ENCODE measurements at places on chromosomes 3 and 15.
A peak's percentile ranks its signal among the peaks of the same experiment; 100 is the strongest.

DNA sequence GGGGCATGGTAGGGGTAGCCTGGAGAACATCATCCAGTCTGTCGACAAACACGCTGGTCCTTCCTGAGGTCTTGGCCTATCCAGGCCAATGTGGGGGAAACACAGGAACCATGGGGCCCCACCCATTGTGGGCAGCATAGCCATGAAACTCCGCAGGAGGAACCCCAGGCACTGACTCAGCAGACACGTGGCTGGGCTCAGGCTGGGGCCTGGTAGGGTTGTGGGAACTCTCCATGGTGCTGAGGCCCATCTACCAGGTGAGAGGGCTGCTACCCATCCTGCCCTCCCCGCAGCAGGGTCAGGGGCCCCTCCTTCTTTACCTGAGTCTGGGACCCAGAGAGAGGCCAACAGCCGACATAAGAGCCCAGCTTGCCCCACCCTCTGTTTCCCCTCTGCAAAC is 22.6 kb upstream of the CACNA2D2 start:
- DNase-seq, result peak; percentile 68

DNA sequence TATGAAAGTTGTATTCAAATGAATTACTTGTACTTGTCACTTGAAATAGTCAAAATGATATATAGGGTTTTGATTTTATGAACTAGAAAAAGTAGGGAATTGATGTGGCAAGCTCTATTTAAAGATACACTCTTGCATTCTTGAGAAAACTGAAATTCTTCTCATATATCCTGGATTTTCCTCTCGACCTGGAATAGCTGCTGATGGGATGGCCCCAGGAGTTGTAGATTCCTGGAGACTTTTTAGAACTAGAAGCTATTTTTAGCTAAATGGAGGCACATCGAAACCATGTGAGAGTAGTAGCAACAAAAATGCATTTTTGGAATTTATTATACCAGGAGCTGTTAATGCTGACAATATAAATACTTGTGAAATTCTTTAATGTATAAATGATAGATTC is 125.9 kb downstream of the LEKR1 start:
- no peak for DNase-seq

DNA sequence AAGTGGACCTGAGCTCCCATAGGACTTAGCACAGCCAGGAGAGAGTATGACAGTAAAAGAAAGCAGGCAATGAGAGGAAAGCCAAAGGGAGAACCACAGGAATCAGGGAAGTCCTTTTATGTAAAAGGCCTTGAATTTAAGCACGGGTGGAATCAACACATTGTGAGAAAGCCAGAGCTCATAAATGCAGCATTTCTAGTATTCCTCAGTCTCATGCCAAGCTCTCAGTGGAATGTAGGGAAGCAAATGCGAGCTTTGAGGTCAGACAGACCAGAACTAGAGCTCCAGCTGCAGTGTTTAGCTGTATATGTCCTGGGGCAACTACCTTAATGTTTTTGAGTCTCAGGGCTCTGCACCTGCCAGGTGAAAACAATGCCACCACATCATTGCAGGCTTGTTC is 132.1 kb upstream of the TRIM42 start:
- no peak for DNase-seq

DNA sequence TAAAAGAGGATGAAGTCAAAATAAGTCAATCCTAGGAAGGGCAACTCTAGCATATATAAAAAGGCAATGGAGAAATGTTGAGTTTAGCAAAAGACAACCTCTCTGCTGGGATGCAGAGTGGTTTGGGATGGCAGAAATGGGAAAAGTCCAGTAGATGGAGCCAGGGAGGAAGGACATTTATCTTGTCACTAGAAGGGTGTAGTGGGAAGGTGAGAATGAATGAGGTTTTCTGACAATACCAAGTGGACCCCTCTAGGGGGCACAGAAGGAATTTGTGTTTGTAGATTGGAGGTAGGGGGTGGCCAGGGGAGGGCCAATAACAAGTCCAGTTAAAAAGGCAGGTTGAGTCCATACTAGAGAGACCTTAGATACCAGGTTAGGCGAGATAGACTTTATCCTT is 80.0 kb downstream of the THSD4 start:
- DNase-seq, result no peak

GRCh38 chr15:100988857-100989256 is 69.7 kb downstream of the LRRK1 start:
- no peak for DNase-seq

- no peak for DNase-seq
These were observed 311.8 kb downstream of the NTRK3 start for GRCh38 chr15:87944691-87945090.

DNA sequence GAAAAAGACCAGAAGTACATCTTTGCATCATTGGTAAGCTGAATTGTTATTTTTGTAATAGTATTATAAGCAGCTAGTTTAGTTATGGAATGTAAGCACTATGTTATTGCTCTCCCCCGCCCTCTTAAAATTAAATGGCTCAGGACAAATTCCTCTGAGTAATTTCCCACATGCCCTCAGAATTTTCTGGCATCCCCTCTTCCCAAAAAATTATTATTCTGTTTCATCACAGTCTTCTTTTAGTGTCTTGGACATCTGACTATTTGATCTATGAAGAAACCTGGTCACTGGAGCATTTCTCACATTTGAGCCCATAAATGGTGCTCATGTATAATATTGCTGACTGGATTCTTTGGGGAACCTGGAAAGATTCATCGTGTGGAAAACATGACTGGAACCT is 68.3 kb downstream of the KLHL25 start:
- no peak for DNase-seq

- no peak for DNase-seq
These were observed 269.2 kb downstream of the PDCD6IP start for GRCh38 chr3:34067536-34068051.

GRCh38 chr3:127406309-127407025 is 118.6 kb upstream of the PRR20G start:
- DNase-seq, result no peak

GRCh38 chr3:110528305-110529121 is 543.1 kb upstream of the NECTIN3 start:
- DNase-seq, result no peak

- DNase-seq, result no peak
These were observed 278.0 kb downstream of the FOXP1 start for GRCh38 chr3:71305231-71306206.

GRCh38 chr3:32249184-32249782 is 10.8 kb downstream of the CMTM8 start:
- DNase-seq, result no peak

DNA sequence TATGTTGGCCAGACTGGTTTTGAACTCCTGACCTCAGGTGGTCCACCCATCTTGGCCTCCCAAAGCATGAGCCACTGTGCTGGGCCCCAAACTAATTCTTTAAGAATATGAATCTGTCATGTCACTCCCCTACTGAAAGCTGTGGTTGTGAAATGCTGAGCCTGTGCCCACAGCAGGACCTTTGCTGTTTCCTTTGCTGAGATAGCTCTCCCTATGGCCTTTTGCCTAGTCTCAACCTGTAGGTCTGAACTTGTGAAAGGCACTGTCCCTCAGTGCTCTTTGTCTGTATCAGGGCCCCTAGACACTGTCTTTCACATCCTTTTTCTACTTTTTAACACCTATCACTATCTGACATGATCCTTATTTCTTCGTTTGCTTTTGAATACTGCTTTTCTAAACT is 62.7 kb upstream of the CCR4 start:
- DNase-seq, result no peak

GRCh38 chr15:78550815-78551214 is 10.6 kb downstream of the PSMA4 start:
- no peak for DNase-seq

GRCh38 chr15:60326824-60327654 is 70.7 kb downstream of the ANXA2 start:
- DNase-seq, result no peak

GRCh38 chr3:29339016-29339833 is 58.4 kb downstream of the RBMS3 start:
- no peak for DNase-seq

DNA sequence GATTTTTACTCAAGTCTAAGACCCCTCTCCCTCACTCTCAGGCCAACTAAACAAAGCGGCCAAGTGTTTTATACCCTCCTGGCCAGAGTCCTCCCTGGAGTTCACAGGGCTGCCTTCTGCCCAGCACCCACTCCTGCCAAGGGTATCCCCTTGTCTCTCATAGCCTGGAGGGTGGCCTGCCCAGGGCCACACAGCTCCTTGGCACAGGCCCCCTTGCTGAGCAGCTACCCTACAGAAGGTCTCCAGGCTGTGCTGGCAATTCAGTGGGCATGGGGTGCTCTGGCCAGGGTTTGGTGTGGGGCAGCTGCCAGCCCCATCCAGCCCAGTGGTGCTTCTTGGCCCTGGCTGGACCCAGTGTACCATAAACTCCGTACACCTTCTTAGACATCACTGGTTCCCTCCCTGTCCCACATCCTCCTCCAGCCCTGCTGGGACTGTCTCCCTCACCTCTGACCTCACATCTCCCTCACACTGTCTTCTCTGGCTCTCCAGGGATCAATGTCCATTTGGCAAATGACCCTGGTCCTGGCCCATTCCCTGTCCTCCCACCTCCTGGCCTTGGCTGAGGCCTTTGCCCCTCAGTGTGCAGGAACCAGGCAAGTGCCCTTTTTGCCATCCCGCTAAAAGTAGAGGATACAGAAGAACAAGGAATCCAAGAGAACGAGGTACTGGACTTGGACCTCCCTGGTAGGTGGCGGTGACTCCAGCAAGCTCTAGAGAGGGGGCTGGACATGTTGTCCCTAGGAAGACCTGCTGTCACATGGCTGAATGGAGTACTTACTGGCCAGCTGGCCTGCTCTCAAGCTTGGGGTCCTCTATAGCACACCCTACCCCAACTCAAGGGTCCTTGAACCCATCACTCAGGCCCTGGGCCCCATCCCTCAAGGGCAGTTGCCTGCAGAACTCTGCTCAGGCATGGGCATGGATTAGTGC is 50.0 kb upstream of the TRPM1 start:
- no peak for DNase-seq

GRCh38 chr3:188185717-188186251 is 31.8 kb downstream of the LPP start:
- DNase-seq, result no peak

GRCh38 chr15:33135355-33135781 is 59.1 kb downstream of the FMN1 start:
- DNase-seq, result no peak

GRCh38 chr3:46585799-46586693 is 19.9 kb upstream of the LRRC2 start:
- no peak for DNase-seq
